ENCODE measurements at places on chromosomes 6 and 20.

- DNase-seq: no peak
- H3K27ac ChIP-seq: no peak overlapping the region
- no peak overlapping the region for H3K4me3 ChIP-seq
Measured at GRCh38 chr20:1332749-1333300, 3.9 kb upstream of the SDCBP2 start.

GRCh38 chr6:69816569-69816968 is 19.8 kb upstream of the LMBRD1 start:
- no peak for DNase-seq
- H3K4me1 ChIP-seq: no peaks in the 10 kb centered on the region
- H3K27ac ChIP-seq: no peak overlapping the region

DNA sequence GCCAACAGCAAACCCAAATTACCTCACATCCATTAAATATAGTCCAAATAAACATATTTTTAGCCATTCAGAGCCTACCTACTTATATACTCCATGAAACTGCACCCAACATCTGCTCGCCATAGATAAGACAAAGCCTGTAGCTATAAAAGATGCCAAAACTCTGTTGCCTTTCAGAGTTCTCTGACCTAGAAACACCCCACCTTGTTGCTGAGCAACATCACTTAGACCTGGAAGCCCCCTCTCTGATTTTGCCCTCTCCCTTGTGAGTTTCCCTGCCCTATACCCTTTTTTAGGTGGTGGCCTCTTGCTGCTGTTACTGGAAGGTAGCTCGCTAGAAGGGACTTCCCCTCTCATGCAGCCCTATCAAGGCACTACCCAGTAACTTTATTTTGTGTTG is 27.7 kb upstream of the FBXL4 start:
- H3K27me3 ChIP-seq: no peaks in the 10 kb centered on the region
- H3K27ac ChIP-seq: no peak overlapping the region
- H3K4me3 ChIP-seq: no peak overlapping the region

- no peak overlapping the region for H3K4me3 ChIP-seq
- H3K36me3 ChIP-seq: no peaks in the 10 kb centered on the region
- no peak overlapping the region for H3K27ac ChIP-seq
- H3K27me3 ChIP-seq: peaks cover 11% of the 10 kb centered on the region
Measured at GRCh38 chr20:722822-723644, 45.3 kb downstream of the SLC52A3 start.

- H3K27me3 ChIP-seq: peaks cover 3% of the 10 kb centered on the region
- H3K4me3 ChIP-seq: no peak overlapping the region
- H3K36me3 ChIP-seq: no peaks in the 10 kb centered on the region
Measured at GRCh38 chr6:34457742-34458735, 7.8 kb upstream of the PACSIN1 start.

GRCh38 chr6:44162876-44163625 is 4.4 kb downstream of the CAPN11 start:
- no peak overlapping the region for H3K4me3 ChIP-seq
- peak; percentile 14 for DNase-seq
- H3K4me1 ChIP-seq: no peaks in the 10 kb centered on the region
- no peak overlapping the region for H3K27ac ChIP-seq
- H3K27me3 ChIP-seq: peaks cover 5% of the 10 kb centered on the region

GRCh38 chr20:62065674-62066338 is at the start of gene TAF4:
TAF4 (minus strand) TSS chr20:62065881; CDS start chr20:62065810, 71 bp downstream.
- no peaks in the 10 kb centered on the region for H3K27me3 ChIP-seq
- H3K27ac ChIP-seq: peak within 1 kb of the TSS; percentile 50
- peak within 1 kb of the TSS; percentile 71 for H3K4me3 ChIP-seq
- DNase-seq: peak; percentile 68
- no peaks in the 10 kb centered on the region for H3K36me3 ChIP-seq

DNA sequence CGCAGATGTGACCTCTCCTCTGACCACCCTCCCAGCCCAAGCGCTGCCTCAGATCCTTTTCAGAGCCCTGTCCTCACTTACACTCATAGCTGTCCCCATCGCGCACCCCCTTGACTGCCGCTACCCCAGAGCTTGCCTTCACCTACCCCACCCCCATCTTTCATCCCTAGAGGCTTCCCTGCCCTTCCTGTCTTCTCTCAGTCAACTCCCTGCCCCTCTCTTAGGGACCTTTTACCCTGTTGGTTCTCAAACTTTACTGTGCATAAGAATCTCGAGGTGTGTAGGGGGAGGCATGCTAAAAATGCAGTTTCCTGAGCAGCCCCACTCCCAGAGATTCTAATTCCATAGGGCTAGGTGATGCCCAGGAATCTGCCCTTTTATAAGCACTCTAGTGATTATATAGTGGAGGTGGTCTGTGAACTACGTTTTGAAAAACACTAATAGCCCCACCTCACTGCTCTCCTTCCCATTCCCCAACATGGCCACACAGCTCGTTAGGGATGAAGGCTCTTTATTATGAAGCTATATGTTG is 725 bp downstream of the TM9SF4 start:
- no peaks in the 10 kb centered on the region for H3K36me3 ChIP-seq
- no peaks in the 10 kb centered on the region for H3K27me3 ChIP-seq
- no peak for DNase-seq
- peaks cover 4% of the 10 kb centered on the region for H3K4me1 ChIP-seq

DNA sequence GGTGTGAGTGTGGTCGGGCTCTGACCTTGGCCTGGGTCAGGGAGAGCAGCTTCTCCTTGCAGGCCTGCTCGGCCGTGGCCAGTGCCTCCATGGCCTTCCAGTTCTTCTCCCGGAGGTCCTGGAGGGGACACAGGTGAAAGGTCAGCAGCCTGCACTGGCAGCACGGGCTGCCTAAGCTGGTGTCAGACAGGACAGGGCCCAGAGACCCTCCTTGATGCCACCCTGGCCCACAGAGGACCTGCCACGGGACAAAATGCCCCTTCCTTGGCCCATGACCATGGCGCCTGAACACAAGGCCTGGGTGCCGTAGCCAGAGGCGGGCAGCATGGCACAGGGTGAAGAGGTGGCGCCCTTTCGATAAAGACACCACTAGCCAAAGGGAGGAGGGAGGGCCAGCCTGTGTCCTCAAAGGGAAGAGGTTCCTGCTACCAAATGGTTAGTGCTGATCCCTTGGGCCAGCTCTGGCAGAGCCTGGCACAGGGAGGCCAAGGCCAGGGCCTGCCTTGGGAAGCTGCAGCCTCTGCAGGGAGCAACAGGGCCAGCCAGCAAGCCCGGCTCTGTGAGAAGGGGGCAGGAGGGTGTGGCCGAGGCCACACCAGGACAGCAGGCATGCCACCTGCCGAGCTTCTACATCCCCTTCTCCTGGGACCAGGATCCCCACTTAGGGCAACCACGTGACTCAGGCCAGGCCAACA is 54.8 kb downstream of the DSTN start:
- H3K4me3 ChIP-seq: no peak overlapping the region
- peaks cover 73% of the 10 kb centered on the region for H3K36me3 ChIP-seq
- no peaks in the 10 kb centered on the region for H3K27me3 ChIP-seq
- DNase-seq: no peak
- no peak overlapping the region for H3K27ac ChIP-seq

DNA sequence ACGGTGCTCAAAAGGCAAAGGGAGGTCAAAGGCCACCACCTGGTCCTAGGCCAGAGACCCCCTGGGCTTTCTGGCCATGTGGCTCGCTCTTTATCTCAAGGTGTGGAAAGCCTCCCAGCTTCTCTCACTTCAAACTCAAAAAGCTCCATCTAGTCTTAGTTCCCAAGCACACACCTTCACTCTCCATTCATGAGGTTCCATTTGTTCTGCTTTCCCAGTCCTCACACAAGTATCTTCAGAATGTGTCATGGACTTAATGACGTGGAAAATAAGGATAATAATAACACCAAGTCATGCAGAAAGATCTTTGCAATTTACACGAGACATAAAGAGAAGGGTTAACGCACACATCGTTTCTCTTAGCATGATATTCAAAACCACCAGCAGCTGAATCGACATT is 219.3 kb downstream of the GMDS start:
- H3K4me1 ChIP-seq: no peaks in the 10 kb centered on the region
- H3K4me3 ChIP-seq: no peak overlapping the region
- H3K36me3 ChIP-seq: no peaks in the 10 kb centered on the region

DNA sequence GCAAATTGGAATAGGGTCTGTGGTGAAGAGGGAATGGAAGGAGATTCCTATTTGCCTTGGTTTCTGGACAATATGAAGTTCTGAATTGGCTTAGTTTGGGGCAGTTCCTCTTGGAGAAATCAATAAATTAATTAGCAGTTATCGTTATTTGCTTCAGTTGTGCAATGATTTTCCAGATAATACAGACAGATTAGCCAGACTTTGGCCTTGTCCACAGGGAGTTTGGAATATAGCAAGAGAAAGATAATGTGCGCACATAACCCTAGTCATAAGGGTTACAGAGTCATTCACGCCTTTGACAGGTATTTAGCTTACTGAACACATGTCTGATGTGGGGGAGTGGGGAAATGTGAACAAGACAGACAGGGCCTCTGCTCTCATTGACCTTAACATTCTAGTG is 1.3 kb downstream of the ATRN start:
- peaks cover 1% of the 10 kb centered on the region for H3K27me3 ChIP-seq
- H3K27ac ChIP-seq: peak overlapping the region; percentile 62
- peak overlapping the region; percentile 86 for H3K4me3 ChIP-seq
- no peaks in the 10 kb centered on the region for H3K36me3 ChIP-seq
- H3K4me1 ChIP-seq: peaks cover 5% of the 10 kb centered on the region

- peak overlapping the region; percentile 48 for H3K4me3 ChIP-seq
- peak; percentile 29 for DNase-seq
- H3K27me3 ChIP-seq: no peaks in the 10 kb centered on the region
Measured at GRCh38 chr6:7086488-7086887, 21.3 kb upstream of the RREB1 start.

GRCh38 chr6:150981095-150981494 is 115.6 kb downstream of the MTHFD1L start:
- no peak overlapping the region for H3K27ac ChIP-seq
- no peak overlapping the region for H3K4me3 ChIP-seq
- H3K4me1 ChIP-seq: no peaks in the 10 kb centered on the region
- no peak for DNase-seq
- no peaks in the 10 kb centered on the region for H3K27me3 ChIP-seq

- H3K36me3 ChIP-seq: no peaks in the 10 kb centered on the region
- no peak for DNase-seq
- peaks cover 2% of the 10 kb centered on the region for H3K27me3 ChIP-seq
- no peaks in the 10 kb centered on the region for H3K4me1 ChIP-seq
- no peak overlapping the region for H3K27ac ChIP-seq
- no peak overlapping the region for H3K4me3 ChIP-seq
Measured at GRCh38 chr6:29806387-29806786, 21.2 kb upstream of the HLA-G start.

- peaks cover 9% of the 10 kb centered on the region for H3K4me1 ChIP-seq
- H3K36me3 ChIP-seq: no peaks in the 10 kb centered on the region
- H3K4me3 ChIP-seq: no peak overlapping the region
- no peak for DNase-seq
- no peak overlapping the region for H3K27ac ChIP-seq
Measured at GRCh38 chr6:113019176-113019575, 672.0 kb downstream of the RFPL4B start.

- H3K4me1 ChIP-seq: no peaks in the 10 kb centered on the region
- DNase-seq: peak; percentile 36
- no peak overlapping the region for H3K4me3 ChIP-seq
- no peaks in the 10 kb centered on the region for H3K36me3 ChIP-seq
- H3K27me3 ChIP-seq: no peaks in the 10 kb centered on the region
- no peak overlapping the region for H3K27ac ChIP-seq
Measured at GRCh38 chr6:117288083-117288715, 22.8 kb downstream of the VGLL2 start.

DNA sequence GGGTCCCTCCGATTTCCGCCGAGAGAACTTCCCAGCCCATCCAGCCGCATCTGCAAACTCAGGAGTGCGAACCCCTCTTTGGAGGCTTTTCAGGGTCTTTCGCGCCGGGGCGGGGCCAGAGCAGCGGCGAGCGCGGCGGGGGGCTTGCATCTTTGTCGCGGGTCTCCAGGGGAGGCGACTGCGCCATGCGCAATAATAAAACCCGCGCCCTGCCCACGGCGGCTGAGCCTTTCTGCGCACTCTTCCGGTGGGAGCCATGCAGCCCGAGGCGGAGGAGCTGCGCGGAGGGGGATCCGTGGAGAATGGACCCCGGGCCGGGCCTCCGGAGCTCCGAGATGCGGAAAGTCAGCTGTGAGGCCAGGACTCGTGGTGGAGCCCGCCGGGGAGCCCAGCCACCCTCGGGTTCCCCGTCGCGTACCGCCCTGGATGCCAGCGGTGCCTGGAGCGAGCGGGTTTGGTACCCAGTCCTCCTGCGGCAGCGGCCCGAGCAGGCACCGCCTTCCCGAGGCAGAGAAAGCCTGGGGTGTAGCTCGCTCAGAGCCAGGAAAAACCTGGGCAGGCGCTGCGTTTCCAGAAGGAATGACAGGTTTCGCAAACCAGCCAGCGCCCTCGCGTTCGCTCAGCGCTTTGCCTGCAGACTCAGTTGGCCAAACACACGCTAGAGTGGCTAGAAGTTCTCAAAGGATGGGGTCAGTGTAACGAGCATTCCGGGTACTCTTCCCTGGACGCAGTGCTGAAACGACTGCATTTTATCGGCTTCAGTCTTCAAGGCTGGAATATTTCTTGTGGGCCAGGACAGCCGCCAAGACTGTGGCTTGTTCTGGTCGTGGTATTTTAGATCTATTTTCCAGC is 1.2 kb downstream of the AKAP12 start:
- H3K27me3 ChIP-seq: no peaks in the 10 kb centered on the region
- no peaks in the 10 kb centered on the region for H3K36me3 ChIP-seq
- H3K4me3 ChIP-seq: peak overlapping the region; percentile 55
- peaks cover 3% of the 10 kb centered on the region for H3K4me1 ChIP-seq
- peak overlapping the region; percentile 74 for H3K27ac ChIP-seq

GRCh38 chr6:12474167-12475140 is 184.3 kb downstream of the EDN1 start:
- no peak overlapping the region for H3K27ac ChIP-seq
- H3K36me3 ChIP-seq: no peaks in the 10 kb centered on the region
- peak; percentile 64 for DNase-seq
- H3K4me3 ChIP-seq: no peak overlapping the region
- H3K27me3 ChIP-seq: no peaks in the 10 kb centered on the region
- no peaks in the 10 kb centered on the region for H3K4me1 ChIP-seq

- H3K4me3 ChIP-seq: peak overlapping the region; percentile 93
- H3K27me3 ChIP-seq: no peaks in the 10 kb centered on the region
- no peak overlapping the region for H3K27ac ChIP-seq
- peak; percentile 8 for DNase-seq
- H3K36me3 ChIP-seq: peaks cover 5% of the 10 kb centered on the region
Measured at GRCh38 chr6:43428874-43429273, 1.5 kb downstream of the ABCC10 start.

DNA sequence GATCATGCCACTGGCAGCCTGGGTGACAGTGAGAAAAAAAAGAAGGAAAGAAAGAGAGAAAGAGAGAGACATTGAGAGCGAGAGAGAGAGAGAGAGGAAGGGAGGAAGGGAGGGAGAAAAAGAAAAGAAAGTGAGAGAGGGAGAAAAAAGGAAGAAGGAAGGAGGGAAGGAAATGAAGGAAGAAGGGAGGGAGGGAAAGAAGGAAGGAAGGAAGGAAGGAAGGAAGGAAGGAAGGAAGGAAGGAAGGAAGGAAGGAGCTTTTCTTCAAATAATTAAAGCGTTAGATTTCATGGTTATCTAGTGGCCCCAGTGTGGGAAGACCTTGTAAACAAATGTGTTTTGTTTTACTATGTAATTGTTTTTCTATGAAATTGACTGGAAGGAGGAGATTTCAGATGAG is 170.8 kb downstream of the SYNDIG1 start:
- no peaks in the 10 kb centered on the region for H3K4me1 ChIP-seq
- H3K27ac ChIP-seq: no peak overlapping the region
- H3K4me3 ChIP-seq: no peak overlapping the region
- DNase-seq: no peak

- DNase-seq: no peak
- H3K27me3 ChIP-seq: peaks cover 9% of the 10 kb centered on the region
- H3K36me3 ChIP-seq: no peaks in the 10 kb centered on the region
- no peak overlapping the region for H3K4me3 ChIP-seq
- no peaks in the 10 kb centered on the region for H3K4me1 ChIP-seq
Measured at GRCh38 chr20:62989201-62989601, 17.6 kb downstream of the BHLHE23 start.

Data from fibroblast of lung (primary cell).